ENCODE measurements at places on chromosomes 7 and 10.

DNA sequence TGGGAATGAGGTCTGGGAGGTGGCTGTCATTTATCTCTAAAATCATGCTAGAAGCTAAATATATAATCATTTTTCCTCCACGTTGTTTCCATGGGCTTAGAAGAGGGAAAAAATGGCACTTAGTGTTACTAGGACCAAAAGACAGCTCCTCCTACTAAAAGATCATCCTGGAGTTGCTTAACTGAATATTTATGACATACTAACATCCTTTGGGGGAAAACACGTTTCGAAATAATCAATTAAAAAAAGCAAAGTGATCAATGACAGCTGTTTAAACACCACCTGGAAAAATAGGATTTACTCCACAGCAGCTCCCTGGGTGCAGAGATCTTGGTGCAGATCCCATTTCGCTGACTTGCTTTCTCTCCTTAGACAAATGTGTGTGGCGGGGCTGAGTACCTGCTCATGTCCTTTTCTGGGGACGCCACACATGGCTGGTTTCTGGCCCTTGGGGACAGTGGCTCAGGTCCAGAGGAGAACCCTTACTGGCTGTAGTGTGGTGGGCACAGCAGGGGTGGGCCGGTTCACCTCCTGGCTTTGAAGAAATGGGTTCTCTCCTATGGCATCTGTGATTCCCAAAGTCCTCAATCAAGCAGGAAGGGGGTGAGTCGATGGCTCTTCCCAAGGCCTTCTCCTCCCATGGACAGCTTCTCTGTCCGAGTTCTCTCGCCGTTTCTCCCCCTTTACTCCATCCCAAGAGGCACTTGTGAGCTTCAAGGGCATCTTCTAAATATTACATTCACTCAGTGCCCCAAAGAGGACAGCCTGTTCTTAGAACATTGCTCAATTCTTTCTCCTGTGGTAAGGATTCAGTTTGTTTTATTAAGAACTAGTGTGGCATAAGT is 156.4 kb upstream of the KLF14 start:
- no peak for DNase-seq

GRCh38 chr10:73768881-73769280 is 13.0 kb upstream of the CHCHD1 start:
- DNase-seq, result no peak

DNA sequence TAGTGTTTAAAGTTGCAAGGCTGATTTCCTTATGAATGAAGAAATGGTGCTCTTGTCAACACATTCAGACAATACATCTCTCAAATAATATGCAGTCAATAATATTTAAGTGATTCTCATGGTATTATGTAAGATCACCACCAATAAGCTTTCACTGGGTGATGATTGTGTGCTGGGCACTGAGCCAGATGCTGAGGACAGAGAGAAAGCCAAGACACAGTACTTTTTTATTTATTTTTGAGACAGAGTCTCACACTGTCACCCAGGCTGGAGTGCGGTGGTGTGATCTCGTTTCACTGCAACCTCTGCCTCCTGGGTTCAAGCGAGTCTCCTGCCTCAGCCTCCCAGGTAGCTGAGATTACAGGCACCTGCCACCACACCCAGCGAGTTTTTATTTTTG is 130.6 kb upstream of the LSM8 start:
- no peak for DNase-seq

GRCh38 chr10:85105614-85106255 is 777.3 kb downstream of the CCSER2 start:
- DNase-seq, result no peak

GRCh38 chr10:110637558-110638053 is 6.5 kb upstream of the RBM20 start:
- no peak for DNase-seq

DNA sequence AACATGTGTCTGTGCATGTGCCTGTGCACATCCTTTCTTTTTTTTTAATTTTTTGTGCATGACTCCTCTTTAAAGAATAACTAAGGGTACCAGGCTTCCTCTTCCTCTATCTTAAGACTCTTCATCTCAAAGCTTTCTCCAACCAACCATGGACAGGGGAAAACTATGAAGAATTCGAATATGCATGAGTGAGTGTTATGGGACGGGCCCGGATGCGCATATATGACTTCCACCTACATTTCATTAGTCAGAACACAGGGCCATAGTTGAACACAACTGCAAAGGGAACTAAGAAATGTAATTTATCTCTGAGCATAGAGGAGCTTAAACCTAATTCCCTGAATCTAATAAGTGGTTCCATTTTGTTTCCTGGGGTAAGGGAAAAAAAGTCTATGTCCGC is 270.3 kb upstream of the SORCS1 start:
- no peak for DNase-seq

Measured in cortex of kidney (tissue), 1 donor.